H1 (cell line): ENCODE measurements at places on chromosomes 1 and 21.
A peak's percentile ranks its signal among the peaks of the same experiment; 100 is the strongest.

DNA sequence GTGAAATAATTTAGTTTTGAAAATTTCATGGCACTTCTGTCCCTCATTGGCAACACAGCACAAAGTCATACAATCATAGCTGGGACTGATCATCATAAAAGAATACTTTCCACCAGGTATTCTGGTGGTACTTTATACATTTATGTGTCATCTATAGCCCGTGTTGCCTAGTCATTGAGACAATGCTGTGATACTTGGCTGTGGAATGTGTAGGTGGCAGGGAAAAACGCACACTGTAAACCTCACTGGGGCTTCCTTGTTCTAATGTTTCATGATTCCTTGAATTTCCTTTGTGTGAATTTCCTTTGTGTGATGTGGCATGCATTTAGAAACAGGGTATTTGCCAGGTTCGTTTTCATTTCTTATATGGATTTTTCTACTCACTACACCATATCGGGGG, 118.3 kb downstream of the FMN2 start:
- H3K4me3 ChIP-seq: no peak overlapping the region
- no peaks in the 10 kb centered on the region for H3K4me1 ChIP-seq

GRCh38 chr1:202225131-202225530, 31.5 kb downstream of the LGR6 start:
- H3K4me3 ChIP-seq: no peak overlapping the region
- no peak for DNase-seq
- no peak overlapping the region for H3K27ac ChIP-seq
- no peaks in the 10 kb centered on the region for H3K4me1 ChIP-seq
- no peaks in the 10 kb centered on the region for H3K36me3 ChIP-seq

DNA sequence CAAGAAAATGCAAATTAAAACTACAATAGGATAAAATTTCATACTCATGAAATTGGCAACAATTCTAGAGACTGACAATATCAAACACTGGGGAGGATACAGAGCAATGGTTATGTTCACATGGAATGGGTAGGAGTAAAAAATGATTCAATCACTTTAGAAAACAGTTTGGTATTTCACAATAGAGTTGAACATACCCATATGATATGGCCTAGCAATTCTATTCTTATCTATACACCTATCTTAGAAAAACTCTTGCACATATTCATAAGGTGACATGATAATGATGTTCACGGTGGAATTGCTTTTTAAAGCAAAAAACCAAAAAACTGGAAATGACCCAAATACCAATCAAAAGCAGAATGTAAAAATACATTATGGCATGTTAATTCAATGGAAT, 28.7 kb downstream of the PHC2 start:
- no peak for DNase-seq
- H3K36me3 ChIP-seq: no peaks in the 10 kb centered on the region
- H3K4me3 ChIP-seq: no peak overlapping the region
- no peak overlapping the region for H3K27ac ChIP-seq
- H3K4me1 ChIP-seq: no peaks in the 10 kb centered on the region

DNA sequence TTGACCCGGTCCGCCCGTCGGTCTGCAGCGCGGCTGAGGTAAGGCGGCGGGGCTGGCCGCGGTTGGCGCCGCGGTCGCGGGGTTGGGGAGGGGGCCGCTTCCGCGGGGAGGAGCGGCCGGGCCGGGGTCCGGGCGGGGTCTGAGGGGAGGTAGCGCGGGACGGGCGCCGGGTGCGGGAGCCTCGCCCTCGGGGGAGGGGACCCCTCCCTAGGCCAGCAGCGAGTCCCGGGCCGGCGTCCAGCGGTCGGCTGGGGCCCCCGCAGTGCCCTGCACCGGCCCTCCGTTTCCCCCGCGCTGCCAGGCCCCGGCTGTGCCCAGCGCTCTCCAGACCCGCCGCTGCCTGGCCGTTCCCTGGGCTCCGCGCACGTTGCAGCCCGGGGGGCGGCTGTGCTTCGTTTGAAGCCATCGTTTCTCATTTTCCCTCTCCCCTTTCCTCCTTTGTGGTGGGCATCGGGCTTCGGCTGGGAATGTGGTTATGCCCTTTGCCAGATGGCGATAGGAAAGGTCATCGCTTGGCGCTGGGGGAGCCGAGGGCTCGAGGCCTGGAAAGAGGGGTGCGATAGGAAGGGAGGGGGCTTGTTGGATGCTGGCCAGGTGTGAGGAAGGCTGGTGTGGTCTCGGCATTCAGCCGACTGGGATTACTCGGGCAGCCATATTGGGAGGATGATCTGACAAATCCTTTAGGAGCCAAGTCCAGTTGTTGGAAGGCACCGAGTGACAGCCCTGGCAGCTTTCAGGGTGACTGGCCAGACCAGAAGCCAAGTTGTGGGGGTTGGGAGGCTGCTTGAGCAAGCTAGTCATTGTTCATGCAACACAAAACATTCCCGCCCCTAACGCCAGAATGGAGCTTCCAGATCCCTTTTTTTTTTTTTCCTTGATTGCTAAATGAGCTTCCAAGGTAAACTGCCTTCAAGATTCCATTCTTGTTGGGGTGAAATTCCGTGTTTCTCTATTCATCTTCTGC, 753 bp downstream of the KIF1B start:
- no peaks in the 10 kb centered on the region for H3K4me1 ChIP-seq
- H3K36me3 ChIP-seq: no peaks in the 10 kb centered on the region
- peak; percentile 65 for DNase-seq
- H3K27ac ChIP-seq: peak overlapping the region; percentile 72
- no peaks in the 10 kb centered on the region for H3K27me3 ChIP-seq

GRCh38 chr1:69497441-69498221, 70.1 kb upstream of the LRRC7 start:
- H3K4me3 ChIP-seq: no peak overlapping the region
- H3K27ac ChIP-seq: no peak overlapping the region
- no peaks in the 10 kb centered on the region for H3K27me3 ChIP-seq

DNA sequence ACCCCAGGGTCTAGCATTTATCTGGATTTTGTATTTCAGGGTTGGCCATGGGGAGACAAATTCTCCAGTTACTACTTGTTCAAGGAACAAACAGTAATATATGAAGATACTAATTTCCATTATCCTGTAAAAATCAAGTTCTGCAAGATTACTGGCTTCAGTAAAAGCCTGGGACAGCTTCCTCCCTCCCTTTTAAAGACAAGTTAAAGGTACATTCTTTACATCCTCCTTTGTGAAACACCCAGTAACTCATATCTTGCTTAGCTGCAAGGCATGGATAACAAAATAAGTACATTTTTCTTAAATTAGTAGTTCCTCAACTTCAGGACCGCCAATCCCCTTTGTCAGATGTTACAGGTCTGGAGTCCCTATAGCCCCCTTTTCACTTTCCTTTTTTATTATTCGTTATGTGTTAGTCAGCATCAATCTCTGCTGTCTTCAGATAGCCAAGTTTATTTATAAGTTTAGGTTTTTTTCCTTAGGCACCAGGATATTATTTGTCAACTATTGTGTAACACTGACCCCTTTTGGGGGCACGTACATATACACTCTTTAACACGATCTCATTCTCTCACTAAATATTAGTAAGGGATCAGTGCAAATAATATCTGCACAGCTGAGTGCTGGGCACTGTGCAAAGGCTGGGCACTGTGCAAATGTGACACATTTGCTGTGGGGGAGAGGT, 9.8 kb downstream of the ERRFI1 start:
- DNase-seq: no peak
- no peak overlapping the region for H3K4me3 ChIP-seq
- H3K27me3 ChIP-seq: no peaks in the 10 kb centered on the region
- peaks cover 4% of the 10 kb centered on the region for H3K4me1 ChIP-seq

- H3K27ac ChIP-seq: no peak overlapping the region
- H3K4me1 ChIP-seq: peaks cover 9% of the 10 kb centered on the region
- peaks cover 63% of the 10 kb centered on the region for H3K27me3 ChIP-seq
- DNase-seq: no peak
- H3K4me3 ChIP-seq: peak overlapping the region; percentile 61
- no peaks in the 10 kb centered on the region for H3K36me3 ChIP-seq
Observed at GRCh38 chr1:61081686-61082310, 563 bp upstream of the NFIA start.

DNA sequence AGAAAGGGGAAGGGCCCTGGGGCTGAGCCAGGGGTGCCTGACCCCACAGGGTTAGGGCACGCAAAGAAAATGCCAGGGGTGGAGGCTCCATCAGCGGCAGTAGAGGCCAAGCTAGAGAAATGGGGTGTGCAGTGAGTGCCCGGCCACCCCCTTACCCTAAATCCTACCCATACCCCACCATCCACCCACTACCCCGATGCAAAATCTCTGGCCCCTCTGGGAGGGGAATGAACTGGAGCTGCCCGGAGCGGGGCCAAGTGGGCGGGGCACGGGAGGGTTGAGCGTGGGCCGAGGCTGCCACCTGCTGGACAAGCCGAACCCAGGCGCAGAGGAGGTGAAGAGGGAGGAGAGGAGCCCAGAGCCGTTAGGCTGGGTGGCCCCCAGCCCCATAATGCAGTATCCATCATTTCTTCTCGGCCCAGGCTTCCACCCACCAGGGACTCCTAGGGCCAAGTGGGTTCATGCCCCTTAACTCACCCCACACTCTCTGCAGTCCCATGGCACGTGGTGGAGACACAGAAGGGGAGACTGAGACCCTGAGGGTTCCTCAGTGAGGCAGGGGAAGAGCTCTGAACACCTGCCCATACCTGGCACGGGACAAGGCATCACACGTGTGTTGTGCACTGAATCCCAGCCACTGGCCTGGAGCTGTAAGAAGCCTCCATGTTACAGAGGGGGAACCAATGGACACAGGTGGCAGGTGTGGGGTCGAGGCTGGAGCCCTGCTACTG, 1.4 kb upstream of the C1QC start:
- no peak overlapping the region for H3K27ac ChIP-seq
- no peak overlapping the region for H3K4me3 ChIP-seq
- H3K36me3 ChIP-seq: no peaks in the 10 kb centered on the region
- H3K27me3 ChIP-seq: no peaks in the 10 kb centered on the region

DNA sequence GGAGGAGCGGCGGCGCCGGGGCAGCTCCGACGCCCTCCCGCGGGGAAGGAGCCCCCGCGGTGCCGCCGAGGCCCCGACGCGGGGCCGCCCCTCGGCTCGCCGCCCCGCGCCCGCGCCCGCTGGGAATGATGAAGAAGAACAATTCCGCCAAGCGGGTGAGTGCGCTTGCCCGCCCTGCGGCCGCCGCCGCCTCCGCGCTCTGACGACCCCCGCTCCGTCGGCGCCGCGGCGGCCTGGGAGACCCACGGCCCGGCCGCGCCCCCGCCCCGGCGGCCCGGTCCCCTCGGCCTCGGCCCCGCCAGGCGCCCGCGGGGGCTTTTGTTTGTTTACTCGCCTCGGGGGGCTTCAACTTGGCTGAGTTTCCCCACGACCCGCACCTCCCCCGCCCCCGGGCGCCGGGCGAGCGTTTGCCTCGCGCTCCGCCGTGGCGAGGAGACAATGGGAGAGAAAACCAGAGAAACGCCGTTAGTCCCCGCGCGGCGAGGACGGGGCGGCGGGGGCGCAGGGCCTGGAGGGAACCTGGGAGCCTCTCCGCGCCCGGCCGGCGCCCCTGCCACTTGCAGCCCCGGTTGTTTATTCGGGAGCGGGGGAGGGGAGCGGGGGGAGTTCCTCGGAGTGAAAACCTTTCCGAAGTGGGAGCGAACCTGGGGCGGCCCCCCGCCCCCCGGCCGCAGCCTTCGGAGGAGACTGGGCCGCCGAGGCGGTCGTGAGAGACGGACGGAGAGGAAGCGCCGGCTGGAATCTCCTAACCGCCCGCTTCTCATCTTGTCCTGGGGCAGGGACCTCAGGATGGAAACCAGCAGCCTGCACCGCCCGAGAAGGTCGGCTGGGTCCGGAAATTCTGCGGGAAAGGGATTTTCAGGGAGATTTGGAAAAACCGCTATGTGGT, 661 bp downstream of the PLEKHO1 start:
- no peak overlapping the region; the same call in 1 of the 2 replicates for H3K27ac ChIP-seq
- peaks cover 18% of the 10 kb centered on the region; the same call in 1 of the 2 replicates for H3K36me3 ChIP-seq
- no peaks in the 10 kb centered on the region for H3K4me1 ChIP-seq
- DNase-seq: no peak
- peaks cover 2% of the 10 kb centered on the region; the same call in 1 of the 2 replicates for H3K27me3 ChIP-seq

DNA sequence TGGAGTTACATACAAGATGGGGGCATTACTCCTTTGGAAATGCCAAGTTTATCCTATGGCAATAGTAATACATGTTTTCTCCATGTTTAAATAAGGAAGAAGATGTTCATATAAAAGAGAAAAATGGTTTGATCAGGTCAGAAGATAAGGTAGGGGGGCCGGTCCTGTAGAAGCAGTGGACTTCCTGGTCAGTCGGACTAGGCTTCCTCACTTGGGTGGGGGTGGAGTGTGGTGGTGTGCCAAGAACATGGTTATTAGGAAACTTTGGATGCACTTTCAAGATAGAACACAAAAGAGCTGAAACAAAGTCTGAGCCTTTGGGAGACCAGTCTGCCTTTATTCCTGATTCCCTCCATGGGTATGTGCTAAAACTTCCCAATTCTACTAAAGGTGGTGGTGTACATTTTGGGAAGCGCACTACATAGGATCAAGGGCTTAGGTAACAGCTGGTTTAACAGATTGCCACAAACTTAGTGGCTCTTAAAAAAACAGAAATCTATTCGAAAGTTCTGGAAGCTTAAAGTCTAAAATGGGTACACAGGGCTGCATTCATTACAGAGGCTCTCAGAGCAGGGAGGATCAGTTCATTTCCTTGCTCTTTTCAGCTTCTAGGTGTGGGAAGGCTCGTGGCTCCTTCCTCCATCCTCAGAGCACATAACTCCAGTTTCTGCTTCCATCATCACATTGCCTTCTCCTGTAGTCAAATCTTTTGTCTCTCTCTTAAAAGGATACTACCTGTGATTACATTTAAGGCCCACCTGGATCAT, 64.6 kb downstream of the KDM1A start:
- no peaks in the 10 kb centered on the region for H3K27me3 ChIP-seq
- H3K36me3 ChIP-seq: peaks cover 74% of the 10 kb centered on the region
- no peak overlapping the region for H3K4me3 ChIP-seq
- DNase-seq: no peak

GRCh38 chr1:220123889-220124288, 30.0 kb downstream of the IARS2 start:
- 0 out of 2 replicates have a peak, but pooled peaks cover 2% of the 10 kb centered on the region for H3K36me3 ChIP-seq
- H3K4me3 ChIP-seq: no peak overlapping the region
- H3K4me1 ChIP-seq: no peaks in the 10 kb centered on the region
- no peaks in the 10 kb centered on the region for H3K27me3 ChIP-seq
- no peak for DNase-seq

- DNase-seq: no peak
- H3K27ac ChIP-seq: no peak overlapping the region
- H3K4me3 ChIP-seq: no peak overlapping the region
- no peaks in the 10 kb centered on the region for H3K4me1 ChIP-seq
Observed at GRCh38 chr1:25468033-25468432, 37.3 kb downstream of the MACO1 start.

DNA sequence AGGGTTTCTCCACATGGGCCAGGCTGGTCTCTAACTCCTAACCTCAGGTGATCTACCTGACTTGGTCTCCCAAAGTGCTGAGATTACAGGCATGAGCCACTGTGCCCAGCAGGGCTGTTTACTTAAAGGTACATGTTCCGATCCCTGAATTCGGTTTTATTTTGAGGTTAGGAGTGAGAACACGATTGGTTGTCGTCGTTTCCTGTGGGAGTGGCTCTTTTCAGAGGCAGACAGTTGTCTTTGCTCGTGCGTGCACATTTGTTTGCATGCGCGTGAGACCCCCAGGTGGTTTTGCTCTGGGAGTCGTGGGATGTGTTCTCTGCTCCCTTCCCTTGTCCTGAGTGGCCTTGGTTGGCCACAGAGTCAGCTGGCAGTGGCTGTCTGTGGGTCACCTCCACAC, 60.2 kb downstream of the SKI start:
- H3K36me3 ChIP-seq: no peaks in the 10 kb centered on the region
- no peak overlapping the region for H3K4me3 ChIP-seq
- H3K27me3 ChIP-seq: no peaks in the 10 kb centered on the region
- no peak for DNase-seq

- no peak for DNase-seq
- H3K27me3 ChIP-seq: peaks cover 18% of the 10 kb centered on the region; the same call in 1 of the 2 replicates
- peaks cover 23% of the 10 kb centered on the region for H3K4me1 ChIP-seq
- peak overlapping the region; percentile 67 for H3K4me3 ChIP-seq
- no peaks in the 10 kb centered on the region; the same call in 1 of the 2 replicates for H3K36me3 ChIP-seq
Observed at GRCh38 chr1:1034439-1034781, 14.5 kb downstream of the AGRN start.
